ENCODE measurements at places on chromosomes 2 and 18. TPM values are rescaled to one million over a fixed set of nuclear protein-coding genes. Genes with fewer than 3 reads are reported as not detected.

NT5DC4 gene
- total RNA-seq = not detected

DNA sequence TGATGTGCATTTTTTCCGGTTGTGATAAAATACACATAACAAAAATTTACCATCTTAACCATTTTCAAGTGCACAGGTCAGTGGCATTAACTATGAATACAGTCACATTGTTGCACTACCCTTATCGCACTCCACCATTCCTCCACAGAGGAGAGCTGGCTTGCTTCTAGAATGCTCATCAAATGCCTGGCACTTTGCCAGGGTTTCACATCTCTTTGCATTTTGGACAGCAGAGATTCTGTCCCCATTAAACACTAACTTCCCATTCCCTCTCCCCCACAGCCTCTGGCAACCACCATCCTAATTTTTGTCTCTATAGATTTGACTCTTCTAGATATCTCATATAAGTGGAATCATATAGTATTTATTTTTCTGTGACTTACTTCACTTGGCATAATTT lies 165.0 kb downstream of the ASB1 start:
- DNase-seq = no peak

GRCh38 chr2:240336820-240337427 lies 98.5 kb upstream of the GPC1 start:
- DNase-seq = no peak

- no peak for DNase-seq
These were observed 107.4 kb downstream of the OSBPL6 start for GRCh38 chr2:178301649-178302238.

- no peak for DNase-seq
These were observed 5.8 kb upstream of the ZNF532 start for GRCh38 chr18:58858591-58859468.

- peak; percentile 3 for DNase-seq
These were observed 336.4 kb upstream of the FSHR start for GRCh38 chr2:49490710-49491109.

Measured in hematopoietic multipotent progenitor cell (in vitro differentiated cells).